ENCODE measurements at places on chromosomes 3 and 15.

DNA sequence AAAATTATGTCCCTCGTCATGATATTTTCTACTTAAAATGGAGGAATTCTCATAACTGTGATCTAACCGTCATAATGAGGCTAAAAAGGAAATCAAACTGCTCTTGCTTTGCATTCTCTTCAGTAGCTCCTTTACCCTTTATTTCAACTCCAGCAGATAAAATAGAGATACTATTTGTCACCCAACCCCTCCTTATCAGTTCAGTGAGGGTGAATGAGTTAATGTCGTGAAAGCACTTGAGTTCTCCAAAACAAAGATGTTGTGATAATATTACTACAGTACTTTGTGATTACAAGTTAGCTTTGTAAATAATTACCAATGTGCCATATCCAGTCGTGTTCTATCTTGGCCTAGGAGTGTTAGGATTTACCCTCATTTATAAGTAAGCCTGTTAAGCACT, 63.4 kb upstream of the ANKRD28 start:
- DNase-seq: no peak

DNA sequence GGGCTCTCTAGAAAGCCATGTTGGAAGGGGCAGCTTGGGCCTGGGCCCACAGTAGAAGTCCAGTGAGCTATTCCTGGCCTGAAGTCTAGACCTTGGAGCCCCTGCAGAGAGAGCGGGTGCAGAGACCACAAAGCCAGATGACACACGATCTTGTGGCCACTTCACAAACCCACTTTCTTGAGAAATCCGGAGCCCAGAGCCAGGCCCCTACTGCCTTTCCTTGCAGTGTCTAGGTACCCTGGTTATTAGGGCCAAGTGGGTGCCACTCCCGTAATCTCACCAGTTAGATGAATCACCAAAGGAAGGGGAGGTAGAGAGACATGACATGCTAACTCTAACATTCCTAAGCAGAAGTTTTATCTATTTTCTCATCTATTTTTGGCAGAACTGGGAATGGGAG, 72.5 kb upstream of the ADAMTSL3 start:
- no peak for DNase-seq

GRCh38 chr3:12139111-12139511, 19.6 kb downstream of the TIMP4 start:
- DNase-seq: no peak

DNA sequence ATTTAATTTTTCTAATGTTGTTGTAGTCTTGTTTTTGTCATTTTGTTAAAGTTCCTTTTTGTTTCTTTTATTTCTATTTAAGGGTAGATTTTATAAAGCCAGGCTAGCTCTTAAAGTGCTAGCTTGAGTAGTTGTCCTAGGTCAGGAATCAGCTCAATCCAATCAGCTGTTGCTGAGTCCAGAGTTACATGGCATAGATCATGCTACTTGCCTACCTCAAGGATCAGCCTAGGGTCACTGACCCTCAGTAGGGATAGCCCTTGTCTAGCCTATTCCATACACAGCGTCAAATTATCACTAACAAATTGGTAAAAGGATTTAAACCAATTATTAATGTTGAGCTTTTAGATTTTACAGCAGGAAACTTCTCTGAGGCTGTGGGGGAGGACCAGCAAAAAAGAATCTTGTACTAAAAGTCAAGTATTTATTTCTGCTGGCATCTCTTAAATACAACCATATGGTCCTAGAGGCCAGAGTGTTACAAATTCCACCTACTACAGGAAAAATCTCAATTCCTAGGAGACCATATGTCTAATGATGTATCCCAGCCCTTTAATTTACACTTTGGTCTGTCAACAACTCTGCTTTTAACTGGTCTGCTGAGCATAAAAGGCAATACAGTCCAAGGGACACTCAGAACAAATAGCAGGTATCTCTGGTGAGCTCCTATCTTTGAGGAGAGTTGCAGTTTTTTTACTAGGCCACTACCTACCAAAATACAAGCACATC, 138.3 kb upstream of the PTPRG start:
- DNase-seq: no peak

- no peak for DNase-seq
Observed at GRCh38 chr3:62368705-62369475, 4.5 kb downstream of the FEZF2 start.

DNA sequence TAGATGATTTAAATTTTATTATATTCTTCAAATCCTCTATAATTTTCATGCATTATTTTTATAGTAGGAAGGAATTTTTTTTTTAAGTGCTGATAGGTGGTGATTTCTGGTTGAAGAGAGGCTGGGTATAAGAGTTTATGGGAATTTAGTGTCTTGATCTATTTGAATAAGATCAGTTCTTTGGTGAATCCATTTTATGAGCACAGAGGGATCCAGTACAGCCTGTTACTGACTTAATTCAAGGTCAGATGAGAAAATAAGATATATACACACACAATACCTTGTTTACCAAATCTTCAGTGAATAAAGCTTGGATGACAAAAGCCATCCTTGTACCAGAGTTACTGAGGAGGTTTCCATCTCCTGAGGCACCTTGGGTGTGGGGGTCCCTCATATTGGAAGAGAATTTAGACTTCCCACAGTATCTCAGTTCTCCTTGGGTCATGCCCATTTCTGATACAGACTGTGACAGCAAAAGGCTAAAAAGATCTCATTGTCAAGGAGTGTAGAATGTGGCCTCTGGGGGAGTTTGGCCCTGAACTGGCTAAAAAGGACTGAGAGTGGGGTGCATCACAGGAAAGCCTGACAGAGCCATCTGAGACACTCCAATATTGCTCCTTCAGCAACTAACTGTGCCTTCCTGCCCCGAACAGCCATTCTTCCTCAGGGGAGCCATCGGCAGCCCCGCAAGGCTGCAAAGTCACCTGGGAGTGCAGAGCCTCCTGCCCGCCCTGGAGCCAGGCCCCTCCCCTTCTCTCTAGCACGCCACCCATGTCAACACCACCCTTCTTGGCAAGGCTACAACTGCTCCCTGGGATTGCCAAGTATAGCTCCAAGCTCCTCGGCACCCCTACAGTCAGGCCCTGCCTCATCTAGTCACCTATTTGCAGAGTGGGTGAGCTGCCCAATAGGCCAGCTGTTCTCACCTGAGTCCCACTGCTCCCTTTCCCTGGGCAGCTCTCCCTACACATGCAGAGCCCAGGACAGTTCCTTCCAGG, 43.1 kb upstream of the HACD2 start:
- no peak for DNase-seq

DNA sequence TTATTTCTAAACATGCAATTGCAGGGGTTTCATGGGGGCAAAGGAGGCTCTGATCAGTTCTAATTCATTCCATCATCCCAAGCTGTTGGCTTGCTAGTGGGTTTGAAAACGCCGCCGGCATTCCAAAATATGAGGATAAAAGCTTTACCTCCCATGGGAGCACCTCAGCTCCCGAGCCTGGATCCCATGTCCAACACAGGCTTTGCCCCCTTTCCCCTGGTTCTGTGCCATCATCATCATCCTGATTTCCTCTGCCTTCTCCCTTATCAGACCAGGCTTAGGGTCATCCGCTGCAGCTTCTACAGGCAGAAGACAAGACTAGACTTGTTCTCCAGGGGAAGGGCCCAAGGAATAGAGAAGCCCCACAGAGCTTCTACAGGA, 25.4 kb downstream of the SH3BP5 start:
- no peak for DNase-seq

DNA sequence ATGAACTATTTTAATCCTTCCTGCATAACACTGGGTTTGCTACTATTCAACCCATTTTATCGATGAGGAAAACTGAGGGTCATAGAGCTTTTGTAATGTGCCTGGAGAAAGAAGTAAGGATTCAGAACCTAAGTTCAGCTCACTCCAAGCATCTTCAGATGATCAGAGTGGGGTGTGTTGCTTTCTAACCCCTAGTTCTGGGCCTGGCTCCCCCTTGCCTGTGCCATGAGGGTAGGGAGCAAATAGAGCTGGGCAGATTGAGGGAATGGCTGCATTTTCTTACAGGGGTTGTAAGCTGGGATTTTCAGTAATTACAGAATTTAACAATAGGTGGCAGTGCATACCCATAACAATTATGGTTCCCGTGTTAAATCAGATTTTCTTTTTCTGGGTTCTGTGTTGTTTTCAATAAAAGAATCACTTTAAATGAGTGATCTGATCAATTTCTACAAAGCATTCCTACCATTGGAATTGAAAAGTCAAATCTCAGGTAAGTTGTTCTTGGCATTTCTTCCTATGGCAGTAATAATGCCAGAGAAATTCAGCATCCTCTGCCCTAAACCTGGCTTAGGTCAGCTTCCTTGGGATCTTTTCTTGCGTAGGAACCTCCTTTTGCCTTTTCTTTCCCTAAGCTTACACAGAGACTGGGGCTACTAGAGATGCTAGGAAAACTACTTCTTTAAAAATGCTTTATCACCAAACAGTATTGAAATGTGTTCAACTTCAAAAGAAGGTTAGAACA, 103.8 kb upstream of the IL12A start:
- no peak for DNase-seq

DNA sequence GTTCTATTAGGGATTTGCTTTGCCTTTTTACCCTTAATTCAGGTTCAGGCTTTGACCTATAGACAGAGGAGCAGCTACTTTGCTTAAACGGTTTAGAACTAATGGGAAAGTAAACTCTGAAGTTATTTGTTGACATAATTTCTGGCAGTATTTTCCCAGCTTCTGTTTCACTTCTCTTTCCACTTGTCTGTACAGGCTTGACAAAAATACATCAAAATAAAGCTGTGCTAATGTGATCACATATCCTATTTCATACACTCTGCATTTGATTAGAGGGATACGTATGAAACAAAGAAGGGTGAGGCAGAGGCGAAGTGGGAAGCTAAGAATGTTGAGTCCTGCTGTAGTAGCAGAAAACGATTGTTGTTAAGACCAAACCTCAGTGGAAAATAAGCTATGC, 389.1 kb upstream of the RARB start:
- no peak for DNase-seq

GRCh38 chr3:45881078-45882022, 5.0 kb upstream of the CCR9 start:
- no peak for DNase-seq

DNA sequence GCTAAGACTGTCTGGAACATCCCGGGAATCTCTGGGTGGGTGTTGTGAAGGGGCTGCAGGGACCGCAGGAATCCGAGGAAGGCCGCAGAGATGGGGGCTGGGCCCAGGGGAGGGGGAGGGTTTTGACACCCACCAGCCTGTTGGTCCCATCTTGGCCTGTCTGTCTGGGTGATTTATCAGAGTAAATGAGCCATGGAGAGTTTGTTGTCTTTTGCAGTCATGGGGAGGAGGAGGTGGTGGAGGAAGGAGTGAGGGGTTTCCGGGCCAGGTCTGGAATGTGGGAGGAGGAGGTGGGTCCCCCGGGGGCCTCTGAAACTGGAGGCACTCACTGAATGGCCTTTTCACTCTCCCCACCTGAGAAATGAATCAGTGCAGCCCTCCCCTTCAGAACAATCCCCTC, 11.5 kb downstream of the SEMA3F start:
- no peak for DNase-seq

DNA sequence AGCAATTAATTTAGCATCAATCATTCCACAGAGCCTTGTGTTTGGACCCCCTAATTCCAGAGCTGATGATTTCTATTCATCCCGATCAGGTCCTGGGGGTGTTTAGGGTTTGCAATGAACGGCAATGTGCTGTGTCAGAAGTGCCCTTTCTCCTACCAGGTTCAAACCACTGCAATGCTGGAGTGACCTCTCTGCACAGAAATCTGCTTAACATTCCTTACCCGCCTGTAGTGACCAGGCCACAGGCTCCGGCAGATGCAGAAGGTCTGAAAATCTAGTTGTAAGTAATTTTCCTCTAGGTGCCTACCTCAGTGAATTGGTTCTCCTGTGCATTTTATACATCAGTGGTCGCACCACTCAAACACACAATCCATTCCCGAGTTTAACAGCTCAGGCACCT, 725.3 kb upstream of the CFAP20DC start:
- no peak for DNase-seq

- no peak for DNase-seq
Observed at GRCh38 chr3:1693145-1693544, 405.5 kb upstream of the CNTN4 start.

DNA sequence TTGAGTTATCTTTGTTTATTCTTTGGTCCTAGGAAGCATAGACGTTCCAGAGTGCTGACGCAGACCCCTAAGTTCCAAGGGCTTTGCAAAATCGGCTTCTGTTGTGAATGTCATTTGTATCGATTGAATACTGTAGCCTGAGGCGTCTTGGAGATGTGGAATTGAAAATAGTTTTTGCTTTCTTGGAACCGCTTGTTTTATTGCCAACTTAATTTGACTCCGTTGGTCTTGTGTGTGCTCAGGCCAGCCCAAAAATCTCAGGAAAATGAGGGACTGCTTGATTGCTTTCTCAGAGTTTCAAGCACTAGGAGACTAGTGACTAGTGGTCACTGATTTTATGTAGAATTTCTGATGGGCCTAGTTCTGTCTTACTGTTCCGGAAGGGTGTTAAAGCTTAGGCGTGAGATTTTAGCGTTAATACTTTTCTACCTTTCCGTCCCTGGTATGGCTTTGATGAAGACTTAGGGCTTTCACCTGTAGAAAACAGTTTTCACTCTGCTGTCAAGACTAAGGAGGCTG, 263 bp upstream of the UTS2B start:
- DNase-seq: no peak

DNA sequence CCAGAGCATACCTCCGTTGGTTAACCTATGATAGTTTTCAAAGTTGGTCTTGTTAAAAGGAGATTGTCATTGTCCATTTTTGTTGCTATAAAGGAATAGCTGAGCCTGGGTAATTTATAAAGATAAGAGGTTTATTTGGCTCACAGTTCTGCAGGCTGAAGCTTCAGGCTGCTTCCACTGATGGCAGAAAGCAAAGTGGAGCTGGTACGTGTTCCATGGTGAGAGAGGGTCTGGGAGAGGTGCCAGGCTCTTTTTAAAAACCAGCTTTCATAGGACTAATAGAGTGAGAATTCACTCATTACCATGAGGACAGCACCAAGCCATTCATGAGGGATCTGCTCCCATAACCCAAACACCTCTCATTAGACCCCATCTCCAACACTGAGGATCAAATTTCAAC, 107.3 kb downstream of the SLMAP start:
- no peak for DNase-seq

DNA sequence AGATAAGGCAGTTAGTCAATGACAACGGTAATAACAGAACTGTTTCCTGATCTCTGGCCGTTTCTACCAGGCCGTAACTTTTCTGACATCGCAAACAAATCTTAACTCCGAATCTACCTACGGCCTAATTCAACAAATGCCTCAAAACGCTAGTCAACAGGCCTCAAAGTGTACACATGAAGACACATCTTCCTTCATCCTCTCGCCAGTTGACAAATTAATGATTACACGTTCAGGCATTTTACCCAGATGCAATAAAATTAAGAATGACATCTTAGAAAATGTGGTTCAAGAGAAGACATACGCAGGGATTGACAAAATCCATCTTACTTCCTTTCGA, 1.5 kb downstream of the SFMBT1 start:
- no peak for DNase-seq

All from stimulated activated CD4-positive, alpha-beta T cell treated with anti-CD3 and anti-CD28 coated beads, Interleukin-12 subunit alpha, Interleukin-12 subunit beta, amount 100 ng/mL, for 24 hours (primary cell).